Stimulated activated CD8-positive, alpha-beta memory T cell treated with anti-CD3 and anti-CD28 coated beads, Interleukin-15, amount 100 ng/mL, for 48 hours (primary cell): ENCODE measurements at places on chromosomes 12 and 14.

GRCh38 chr14:63671987-63672386 is 30.3 kb upstream of the WDR89 start:
- no peak for DNase-seq

DNA sequence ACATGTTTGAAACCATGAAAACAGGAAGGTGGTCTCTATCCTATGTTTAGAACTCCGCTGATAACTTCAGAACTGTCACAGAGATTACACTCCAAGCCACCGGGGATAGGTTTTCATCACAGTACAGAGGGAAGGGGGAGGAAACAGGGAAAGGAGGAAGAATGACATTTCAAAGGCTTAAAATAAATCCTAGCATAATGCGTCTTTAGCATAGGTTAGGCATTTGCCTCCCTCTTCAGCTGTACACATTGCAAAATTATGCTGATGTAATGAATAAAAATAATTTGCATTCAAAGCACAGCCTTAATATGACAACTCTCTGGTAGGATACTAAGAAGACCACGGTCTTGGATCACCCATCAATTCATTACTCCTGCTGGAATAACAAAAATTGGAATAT is 54.3 kb upstream of the PYGL start:
- DNase-seq: no peak

DNA sequence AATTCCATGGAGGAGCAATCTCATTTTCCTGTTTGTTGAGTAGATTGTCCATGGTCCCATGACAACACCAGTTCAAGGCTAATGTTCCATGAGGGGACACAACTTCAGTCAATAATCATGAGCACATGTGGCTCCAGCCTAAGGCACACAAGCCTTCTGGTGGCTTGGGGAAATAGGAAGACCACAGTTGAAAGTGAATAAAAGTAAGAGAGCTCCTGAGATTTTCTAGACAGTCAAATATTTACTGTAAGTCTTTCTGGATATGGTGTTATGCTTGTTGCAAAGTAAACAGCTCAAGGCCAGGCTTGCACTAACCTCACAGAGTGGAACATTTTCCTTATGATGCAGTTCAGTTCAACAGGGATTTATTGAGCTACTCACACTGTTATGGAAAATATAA is 206.9 kb upstream of the SLC38A2 start:
- no peak for DNase-seq

GRCh38 chr14:24892497-24893051 is 157.4 kb downstream of the STXBP6 start:
- no peak for DNase-seq

- no peak for DNase-seq
Measured at GRCh38 chr12:47350062-47350408, 270.3 kb upstream of the AMIGO2 start.

DNA sequence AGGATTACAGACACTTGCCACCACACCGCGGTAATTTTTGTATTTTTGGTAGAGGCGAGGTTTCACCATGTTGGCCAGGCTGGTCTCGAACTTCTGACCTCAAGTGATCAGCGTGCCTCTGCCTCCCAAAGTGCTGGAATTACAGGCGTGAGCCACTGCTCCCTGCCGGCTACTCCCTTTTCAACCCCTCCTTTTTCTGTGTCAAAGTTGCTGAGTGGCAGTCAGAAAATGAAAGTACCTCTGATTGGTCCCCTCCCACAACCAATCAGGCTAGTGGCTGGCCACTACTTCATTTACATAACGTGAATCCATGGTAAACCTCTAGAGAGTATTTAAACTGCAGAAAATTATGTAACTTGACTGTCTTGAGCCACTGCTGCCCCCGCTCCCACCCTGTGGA is 5.9 kb downstream of the RESF1 start:
- DNase-seq: peak; percentile 9

- DNase-seq: no peak
Measured at GRCh38 chr12:38543151-38543550, 226.6 kb downstream of the ALG10B start.

DNA sequence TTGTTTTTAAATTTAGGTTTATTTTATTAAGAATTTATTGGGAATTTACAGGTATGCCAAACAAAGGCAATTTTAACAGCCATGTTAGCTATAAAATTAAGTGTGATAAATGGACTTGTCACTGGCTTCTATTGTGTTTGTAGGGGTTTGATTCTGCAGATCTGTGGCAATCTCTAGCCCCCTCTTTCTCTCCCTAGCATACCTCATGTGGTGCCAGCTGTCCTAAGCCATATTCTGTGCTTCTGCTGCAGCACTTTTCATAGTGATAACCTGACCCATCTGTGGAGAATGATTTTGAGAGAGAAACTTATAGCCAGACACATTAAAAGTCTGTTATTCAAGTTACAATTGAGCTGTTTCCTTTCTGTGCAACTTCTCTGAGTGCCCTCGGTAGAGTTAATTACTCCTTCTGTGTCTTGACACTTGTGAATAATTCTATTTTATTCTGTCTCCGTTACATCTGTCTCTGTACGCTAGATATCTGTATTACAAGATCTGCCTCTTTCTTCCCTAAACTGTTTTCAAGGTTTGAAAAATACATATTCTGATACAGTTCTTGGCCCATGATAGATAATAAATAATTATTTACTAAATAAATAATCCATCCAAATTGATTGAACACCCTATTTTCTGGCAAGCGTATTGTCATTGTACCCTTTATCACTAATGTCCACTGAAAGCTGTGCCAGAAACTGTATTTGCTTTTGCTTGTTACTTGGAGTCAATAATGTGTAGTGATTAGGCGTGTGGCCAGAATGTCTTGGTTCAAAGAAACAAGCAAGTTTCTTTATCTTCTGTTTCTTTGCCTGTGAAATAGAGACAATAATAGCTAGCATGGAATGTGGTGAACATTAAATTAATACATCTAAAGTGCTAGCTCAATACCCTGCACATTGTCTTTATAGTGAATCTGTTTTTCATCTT is 40.0 kb downstream of the FRS2 start:
- DNase-seq: no peak

DNA sequence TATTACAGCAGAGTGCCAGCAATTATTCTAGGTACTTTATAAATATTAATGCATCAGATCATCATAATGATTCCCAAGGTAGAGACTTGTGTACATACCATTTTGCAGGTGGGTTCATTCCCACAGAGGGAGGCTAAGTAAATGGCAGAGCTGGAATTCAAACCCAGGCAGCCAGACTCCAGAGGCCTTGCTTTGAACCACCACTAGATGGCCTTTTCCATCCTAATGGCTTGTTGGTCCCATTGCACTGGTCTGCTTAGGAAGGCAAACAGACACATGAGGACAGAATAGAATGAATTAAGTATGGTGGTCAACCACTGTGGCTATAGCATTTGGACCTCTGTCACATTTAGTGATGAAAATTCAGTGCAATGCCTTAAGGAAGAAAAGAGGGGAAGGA is 158.7 kb downstream of the METTL25 start:
- no peak for DNase-seq

DNA sequence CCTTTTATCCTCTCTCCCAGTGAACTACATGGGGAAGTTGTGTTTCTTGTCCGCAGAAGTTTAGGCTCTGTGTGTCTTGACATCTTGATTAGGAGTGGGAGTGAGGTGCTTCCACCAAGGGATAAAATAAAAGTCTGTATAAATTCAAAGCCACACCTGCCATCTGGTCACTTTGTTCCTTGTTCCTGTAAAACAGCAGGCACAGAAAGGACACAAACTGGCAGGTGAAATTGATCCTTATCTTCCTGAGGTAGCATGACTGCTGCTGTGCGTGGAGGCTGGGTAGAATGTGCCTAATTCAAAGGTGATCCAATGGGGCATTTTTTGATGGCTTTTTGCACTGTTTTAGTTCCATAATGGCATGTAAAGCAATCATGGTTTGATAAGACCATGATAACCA is 104.3 kb upstream of the KITLG start:
- no peak for DNase-seq

GRCh38 chr12:57726151-57726883 is 12.2 kb downstream of the AGAP2 start:
- DNase-seq: no peak

- no peak for DNase-seq
Measured at GRCh38 chr12:76692846-76693245, 71.1 kb upstream of the ZDHHC17 start.

- DNase-seq: no peak
Measured at GRCh38 chr12:52871291-52872039, 22.7 kb upstream of the KRT78 start.

- DNase-seq: no peak
Measured at GRCh38 chr12:116421785-116422538, 137.2 kb upstream of the MAP1LC3B2 start.

DNA sequence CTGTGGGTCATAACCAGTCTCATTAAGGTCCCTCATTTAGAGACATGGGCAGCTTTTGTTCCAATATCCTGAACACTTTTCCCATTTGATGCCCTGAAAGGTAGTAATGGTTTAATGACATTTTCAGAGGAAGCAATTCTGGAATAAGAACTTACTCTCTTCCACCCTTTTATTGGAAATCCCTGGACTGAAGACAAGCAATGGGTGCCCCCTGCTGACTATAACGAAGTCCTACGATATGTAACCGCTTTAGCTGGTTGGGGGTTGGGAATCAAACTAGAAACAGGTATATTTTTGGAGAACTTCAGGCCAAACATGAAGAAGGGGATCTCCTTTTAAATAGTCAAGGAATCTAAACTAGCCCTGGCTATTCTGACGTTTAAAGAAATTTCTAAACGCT is 20.5 kb downstream of the SARNP start:
- DNase-seq: no peak

DNA sequence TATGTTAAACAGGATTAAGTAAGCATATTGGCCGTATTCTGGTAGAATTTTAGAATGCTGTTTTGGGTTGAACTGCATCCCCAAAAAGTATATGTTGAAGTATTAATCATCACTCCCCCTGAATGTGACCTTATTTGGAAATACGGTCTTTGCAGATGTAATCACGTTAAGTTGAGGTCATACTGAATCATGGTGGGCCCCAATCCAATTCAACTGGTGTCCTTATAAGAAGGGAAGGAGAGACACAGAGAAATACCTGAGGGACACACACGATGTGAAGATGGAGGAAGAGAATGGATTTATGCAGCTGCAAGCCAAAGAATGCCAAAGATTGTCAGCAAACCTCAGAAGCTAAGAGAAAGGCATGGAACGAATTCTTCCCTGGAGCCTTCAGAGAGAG is 268.6 kb downstream of the ITPR2 start:
- no peak for DNase-seq

DNA sequence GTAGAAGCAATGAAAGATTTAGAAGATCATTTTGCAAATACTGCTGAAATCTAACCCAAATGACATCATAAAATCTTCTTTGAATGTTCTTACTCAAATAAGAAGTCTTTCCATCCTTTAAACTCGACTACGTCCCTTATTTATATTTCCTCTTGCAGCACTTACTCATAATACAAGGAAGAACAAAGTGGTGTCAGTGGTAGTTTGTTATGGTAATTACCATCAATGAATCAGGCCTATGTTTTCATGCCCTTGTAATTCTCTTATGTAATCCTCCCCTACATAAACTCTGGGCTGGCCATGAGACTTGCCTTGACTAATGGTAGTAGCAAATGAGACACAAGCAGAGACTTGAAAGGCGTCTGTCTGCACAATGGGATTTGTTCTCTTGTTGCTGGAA is 17.0 kb downstream of the EEA1 start:
- no peak for DNase-seq

- no peak for DNase-seq
Measured at GRCh38 chr12:49882248-49882850, 21.4 kb downstream of the FAIM2 start.

DNA sequence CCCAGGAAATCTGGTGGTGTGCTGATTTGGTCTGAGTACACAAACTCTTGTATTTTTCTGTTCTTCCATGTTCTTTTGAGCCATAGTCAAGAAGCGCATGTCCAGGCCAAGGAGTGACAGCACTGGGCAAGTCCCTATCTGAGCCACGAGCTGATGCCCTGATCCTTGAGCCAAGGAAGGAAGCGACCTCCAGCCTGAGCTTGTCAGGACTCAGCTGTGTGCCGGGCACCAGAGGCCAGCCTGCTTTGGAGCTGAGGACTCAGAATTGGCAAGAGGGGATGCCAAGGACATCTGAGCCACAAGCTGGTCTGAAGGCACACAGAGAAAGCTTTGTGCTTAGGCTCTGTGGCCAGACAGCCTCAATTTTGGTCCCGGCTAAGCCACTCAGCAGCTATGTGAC is 52.6 kb downstream of the GALNT16 start:
- DNase-seq: no peak

- no peak for DNase-seq
Measured at GRCh38 chr14:61973981-61974380, 211.8 kb downstream of the SNAPC1 start.

DNA sequence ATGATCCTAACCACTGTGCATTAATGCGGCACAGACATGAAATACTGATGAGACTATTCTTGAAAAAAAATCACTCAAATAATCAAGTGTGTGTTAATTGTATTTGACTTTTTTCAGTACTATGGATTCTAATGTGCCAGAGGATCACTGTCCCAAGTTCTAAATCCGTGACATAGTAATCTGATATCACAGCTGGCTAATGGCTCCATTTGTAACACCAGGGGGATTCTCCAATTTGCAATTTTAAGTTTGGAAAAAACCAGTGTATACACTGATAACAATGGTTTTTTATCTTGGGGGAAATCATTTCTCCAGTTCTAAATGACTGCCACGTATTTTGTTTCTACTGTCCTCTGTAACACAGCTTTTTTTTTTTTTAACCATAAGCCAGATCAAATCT is 33.0 kb downstream of the MPHOSPH9 start:
- no peak for DNase-seq

GRCh38 chr12:6542209-6543009 is 8.1 kb downstream of the GAPDH start:
- DNase-seq: no peak

GRCh38 chr12:45208604-45209487 is 7.0 kb upstream of the ANO6 start:
- no peak for DNase-seq

- no peak for DNase-seq
Measured at GRCh38 chr12:68532204-68532886, 78.4 kb upstream of the RAP1B start.

- no peak for DNase-seq
Measured at GRCh38 chr14:100110816-100111215, 45.6 kb downstream of the EVL start.

GRCh38 chr14:20428010-20428365 is 8.0 kb downstream of the KLHL33 start:
- DNase-seq: no peak
